Naive B cell (primary cell): ENCODE measurements at places on chromosomes 7 and 10. TPM values are rescaled to one million over a fixed set of nuclear protein-coding genes. Genes with fewer than 3 reads are reported as not detected.
A peak's percentile ranks its signal among the peaks of the same experiment; 100 is the strongest.

CNPY1 gene
- not detected for polyA plus RNA-seq

C10orf143 gene
- 18.1 TPM for polyA plus RNA-seq

NPC1L1 gene
- polyA plus RNA-seq = not detected

ATP5MK gene
- 413 TPM for polyA plus RNA-seq

KDM7A gene
- polyA plus RNA-seq = 7.7 TPM

KEL gene
- polyA plus RNA-seq = not detected

CSTF2T gene
- polyA plus RNA-seq = 13.6 TPM

GRCh38 chr10:60101821-60102220 is 195.5 kb upstream of the CCDC6 start:
- no peak for DNase-seq

DNA sequence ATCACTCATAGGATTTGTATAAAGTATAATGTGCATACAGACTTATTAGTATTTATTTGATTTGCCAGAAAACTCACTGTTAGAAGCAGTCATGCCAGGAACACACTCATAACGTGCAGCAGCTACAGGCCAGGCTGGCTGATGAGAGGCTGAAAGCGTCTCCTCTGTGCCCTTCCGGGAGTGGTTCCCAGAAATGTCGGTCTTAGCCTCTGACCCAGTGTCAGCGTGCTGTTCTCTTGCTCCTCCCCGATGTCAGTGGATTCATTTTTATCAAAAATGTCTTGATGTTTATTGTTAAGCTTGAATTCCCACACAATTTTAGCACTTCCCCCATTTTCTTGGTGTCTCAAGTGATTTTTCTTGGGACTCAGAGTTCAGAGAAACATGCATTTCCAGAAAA is 33.3 kb upstream of the GARS1 start:
- no peak for DNase-seq

GRCh38 chr10:58642916-58643428 is 130.3 kb downstream of the BICC1 start:
- DNase-seq = no peak

DNA sequence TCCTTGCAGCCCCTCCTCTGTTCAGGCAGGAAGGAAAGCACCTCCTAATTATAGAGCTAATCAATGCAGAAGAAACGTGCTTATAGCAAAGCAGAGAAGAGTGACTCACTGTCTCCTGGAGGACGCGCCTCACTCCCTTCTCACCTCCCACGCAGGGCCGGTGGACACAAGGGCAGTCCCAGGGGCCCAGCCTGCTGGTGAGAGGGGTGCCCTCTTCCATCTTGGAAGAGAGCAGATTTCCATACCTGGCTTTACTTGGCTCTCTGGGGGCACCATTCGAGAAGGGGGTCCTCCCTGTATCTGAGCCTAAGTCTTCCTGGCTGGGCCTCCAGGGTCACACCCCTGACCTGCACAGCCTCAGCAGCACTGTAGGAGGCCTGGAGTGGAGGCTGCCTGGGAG is 55.8 kb downstream of the RASGEF1A start:
- DNase-seq = no peak

DNA sequence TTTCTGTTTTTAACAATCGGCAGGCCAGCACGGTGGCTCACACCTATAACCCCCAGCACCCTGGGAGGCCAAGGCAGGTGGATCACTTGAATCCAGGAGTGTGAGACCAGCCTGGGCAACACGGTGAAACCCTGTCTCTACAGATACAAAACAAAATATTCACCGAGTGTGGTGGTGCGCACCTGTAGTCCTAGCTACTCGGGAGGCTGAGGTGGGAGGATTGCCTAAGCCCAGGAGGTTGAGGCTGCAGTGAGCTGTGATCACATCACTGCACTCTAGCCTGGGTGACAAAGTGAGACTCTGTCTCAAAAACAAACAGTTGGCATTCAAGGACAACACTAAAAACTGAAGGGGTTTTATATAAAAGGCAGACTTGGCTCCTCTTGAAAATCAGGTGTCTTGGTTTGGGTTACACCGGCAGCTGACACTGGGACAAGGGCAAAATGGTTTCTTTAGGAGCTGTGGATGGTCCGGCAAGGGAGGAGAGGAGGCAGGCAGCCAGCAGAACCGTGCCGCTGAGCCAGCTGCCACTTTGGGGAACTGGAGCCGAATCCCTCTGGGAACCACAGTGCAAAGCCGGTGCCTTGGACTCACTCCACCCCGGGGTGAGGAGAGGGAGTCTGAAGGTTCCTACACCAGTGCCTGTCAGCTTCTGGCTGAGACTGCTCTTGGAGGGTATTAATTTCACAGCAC is 52.6 kb downstream of the CHST3 start:
- no peak for DNase-seq

DNA sequence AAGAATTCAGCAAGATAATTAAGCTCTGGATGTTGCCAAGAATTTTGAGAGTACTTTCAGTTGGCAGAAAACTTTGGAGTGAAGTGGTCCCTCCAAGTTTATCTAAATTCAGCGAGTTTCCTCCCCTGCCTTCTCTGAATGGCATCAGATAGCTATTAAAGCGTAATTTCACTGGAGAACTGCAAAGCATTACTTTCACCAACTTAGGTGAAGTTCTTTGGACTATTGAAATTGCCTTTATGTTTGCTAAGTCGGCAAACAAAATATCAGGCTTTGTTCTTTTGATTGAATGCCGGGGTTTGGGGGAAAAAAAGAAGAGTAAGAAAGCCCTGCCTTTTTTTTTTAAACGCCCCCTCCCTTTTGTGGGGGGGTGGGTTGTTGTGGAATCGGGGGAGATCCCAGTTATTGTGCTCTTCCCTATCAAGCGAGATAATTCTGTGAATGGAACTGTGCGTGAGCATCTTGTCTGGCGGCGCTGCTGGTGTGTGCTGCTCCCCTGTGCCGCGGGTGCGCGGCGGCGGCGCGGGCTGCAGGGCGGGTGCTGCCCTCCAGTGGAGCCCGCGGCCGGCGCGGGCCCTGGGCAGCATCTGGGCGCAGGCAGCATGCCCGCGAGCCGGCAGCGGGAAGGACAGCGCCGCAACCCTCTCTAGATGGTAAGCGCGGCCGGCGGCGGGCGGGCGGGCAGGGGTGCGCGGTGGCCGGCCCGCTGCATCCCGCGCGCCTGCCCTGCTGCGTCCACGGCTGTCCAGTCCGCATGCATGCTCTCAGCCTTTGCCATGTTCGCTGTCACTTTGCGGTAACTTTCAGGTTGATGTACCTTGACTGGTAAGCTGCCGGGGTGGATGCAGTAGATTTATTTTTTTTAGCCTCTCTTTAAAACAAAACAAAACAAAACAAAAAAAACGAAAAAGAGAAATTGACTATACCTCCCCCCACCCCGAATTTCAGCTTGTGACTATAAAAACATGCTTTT is 176.5 kb downstream of the TCF7L2 start:
- peak; percentile 9 for DNase-seq

GRCh38 chr7:90298145-90299038 is 22.7 kb downstream of the FAM237B start:
- no peak for DNase-seq

DNA sequence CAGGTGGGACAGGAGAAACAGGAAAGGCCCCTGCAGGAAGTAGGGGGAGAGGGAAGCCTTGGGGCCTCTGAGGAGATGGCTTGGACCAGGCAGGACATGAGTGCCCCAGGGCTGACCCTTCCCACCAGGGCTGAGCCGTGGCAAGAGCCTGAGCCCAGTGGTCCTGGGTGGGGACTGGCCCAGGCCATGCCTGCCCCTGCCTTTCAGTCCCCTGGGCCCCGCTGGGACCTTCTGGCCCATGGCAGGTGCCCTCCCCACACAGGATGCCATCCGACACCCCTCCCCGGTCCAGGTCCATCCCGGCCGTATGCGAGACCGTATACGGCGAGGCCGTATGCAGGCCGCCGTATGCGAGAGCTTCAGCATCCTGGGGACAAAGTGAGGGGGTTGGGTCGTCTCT is 2.0 kb downstream of the GRIFIN start:
- no peak for DNase-seq

GRCh38 chr7:27129729-27130539 is 623 bp downstream of the HOXA4 start:
- no peak for DNase-seq

DNA sequence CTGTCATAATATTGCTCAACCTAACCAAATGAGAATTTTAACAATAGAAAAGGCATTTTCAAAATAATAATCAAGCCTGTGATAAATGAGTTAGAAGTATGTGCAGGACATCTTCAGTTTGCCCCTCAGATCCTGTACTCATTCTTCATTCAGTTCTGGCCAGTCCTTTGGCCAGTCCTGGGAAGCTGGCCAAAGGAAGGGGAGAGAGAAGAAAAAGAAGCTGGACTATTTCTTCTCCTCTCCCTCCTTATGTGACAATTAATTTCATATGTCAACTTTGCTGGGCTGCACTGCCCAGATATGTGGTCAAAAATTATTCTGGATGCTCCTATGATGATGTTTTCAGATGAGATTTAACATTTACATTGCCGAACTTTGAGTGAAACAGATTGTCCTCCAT is 31.6 kb upstream of the ITGB8 start:
- DNase-seq = no peak

DNA sequence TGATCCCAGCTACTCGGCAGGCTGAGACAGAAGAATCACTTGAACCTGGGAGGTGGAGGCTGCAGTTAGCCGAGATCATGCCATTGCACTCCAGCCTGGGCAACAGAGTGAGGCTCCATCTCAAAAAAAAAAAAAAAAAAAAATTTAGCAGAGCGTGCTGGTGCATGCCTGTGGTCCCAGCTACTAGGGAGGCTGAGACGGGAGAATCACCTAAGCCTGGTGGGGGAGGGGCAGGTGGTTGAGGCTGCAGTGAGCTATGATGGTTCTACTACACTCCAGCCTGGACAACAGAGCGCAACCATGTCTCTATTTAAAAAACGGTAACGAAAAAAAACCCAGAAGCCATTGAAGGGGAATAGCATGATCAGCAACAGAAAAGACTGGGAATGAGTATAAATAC is 89.9 kb downstream of the ARHGAP12 start:
- no peak for DNase-seq

- no peak for DNase-seq
Measured at GRCh38 chr10:84933402-84933801, 605.0 kb downstream of the CCSER2 start.

- peak; percentile 14 for DNase-seq
Measured at GRCh38 chr7:70014472-70015177, 416.4 kb downstream of the AUTS2 start.

DNA sequence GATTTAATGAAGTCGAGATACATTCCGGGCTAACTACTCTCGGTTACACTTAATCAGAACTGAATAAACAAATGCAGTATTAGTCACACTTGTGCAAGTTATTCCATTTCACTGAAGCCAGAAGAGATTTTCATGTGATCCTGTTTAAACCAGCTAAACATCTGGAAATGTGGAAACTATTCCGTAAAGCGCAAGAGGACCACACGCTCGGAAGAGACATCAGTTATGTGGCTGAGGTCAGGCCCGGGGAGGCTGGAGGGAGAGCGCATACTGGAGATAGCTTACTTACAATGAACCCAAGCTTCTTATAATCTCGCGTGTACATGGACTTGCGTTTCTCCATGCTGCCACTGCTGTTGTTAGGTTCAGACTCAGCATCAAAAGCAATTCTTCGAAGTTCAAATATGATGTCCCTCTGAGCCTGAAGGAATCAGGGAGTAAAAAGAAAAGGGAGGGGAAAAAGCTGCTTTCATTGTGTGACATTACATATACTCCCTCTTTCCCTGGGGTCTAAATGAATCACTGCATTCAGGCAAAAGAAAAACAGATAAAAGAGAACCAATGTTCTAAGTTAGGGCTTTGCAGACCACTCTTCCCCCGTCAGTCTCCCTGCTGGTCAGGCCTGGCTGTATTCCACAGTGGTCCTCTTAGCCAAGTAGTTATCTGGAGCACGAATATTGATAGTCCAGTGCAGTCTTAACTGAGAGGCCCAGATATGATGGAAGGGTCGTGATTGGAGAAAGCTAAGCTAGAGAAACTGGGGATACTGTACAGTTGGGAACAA is 237.4 kb downstream of the ELMO1 start:
- DNase-seq = no peak

DNA sequence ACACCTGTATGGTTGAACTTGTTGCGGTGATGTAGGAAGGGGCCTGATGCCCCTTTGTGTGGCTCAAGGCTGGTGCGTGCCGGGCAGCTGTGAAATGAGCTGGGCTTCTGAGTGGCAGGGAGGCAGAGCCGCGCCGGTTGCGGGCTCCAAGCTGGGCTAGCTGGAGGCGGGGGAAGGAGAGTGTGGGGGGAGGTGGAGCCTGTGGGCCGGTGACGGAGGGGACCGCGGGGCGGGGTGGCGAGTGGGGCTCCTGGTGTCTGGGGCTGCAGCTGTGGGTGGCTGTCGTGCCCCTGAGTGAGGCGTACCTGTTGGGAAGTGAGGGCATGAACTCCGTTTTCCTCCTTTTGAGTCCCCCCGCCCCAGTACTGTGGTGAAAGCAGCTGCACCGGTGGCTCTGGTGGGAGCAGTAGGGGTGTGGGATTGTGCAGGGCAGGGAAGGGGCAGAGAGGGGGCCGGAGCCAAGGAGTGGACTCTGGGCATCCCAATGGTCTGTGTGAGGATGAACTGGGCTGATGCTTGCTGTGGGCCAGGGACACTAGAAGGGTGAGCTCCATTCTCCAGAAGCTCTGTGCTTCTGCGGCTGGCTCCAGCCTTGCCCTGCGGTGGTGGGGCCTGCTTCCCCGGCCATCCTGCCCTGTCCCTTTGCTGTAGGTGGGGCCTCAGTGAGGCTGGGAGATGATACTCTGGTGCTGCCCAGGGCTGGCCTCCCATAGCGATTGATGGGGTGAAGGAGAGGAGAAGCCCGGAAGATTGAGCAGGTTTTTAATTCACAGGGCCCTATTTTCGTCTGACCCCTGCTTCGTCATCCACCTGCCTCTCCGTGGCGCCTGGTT is 41.7 kb downstream of the INPP5A start:
- DNase-seq = no peak

- DNase-seq = no peak
Measured at GRCh38 chr10:33248638-33249037, 85.8 kb downstream of the NRP1 start.

DNA sequence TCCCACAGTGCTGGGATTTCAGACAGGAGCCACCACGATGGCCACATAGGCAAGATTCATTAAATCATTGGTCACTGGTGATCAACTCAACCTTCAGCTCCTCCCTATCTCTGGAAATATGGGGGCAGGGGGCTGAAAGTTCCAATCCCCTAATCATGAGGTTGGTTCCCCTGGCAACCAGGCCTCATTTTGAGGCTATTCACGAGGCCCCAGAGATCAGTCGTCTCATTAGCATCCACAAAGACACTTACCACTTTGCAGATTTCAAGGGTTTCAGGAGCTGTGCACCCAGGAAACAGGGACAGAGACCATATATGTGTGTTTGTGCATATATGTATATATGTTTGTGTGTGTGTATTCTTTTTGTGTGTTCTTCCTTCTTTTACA is 7.7 kb upstream of the GUSB start:
- no peak for DNase-seq

- DNase-seq = no peak
Measured at GRCh38 chr10:61272781-61273180, 180.4 kb downstream of the TMEM26 start.

DNA sequence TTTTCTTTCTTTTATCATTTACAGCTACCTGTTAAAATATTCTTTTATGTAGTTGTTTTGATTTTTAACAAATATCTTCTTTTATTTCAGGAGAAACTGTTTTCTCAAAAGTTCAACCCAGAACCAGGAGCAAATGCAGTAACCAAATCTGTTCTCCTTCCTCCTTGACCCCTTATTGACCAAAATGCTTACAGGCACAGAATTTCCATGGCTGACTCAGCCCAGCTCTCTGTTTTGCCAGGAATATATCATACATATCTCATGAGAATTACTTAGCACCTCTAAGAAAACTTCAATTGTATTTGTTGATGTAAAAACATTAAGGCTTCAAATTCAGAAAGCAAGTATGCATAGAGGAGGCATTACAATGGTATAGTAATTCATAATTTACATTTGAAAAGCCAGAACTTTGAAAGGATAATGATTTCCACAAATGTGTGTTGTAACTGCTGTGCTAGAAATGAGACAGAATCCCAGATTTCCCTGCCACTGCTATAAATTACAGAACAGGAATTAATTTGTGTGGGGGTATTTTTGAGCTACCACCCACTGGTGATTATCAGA is 2.2 kb downstream of the GSAP start:
- DNase-seq = no peak
